Stimulated activated CD4-positive, alpha-beta T cell treated with anti-CD3 and anti-CD28 coated beads, Interleukin-12 subunit alpha, Interleukin-12 subunit beta, amount 100 ng/mL, for 48 hours (primary cell): ENCODE measurements at places on chromosomes 13 and 19.
A peak's percentile ranks its signal among the peaks of the same experiment; 100 is the strongest.

GRCh38 chr13:93765062-93765461 lies 538.5 kb downstream of the GPC6 start:
- no peak for DNase-seq

DNA sequence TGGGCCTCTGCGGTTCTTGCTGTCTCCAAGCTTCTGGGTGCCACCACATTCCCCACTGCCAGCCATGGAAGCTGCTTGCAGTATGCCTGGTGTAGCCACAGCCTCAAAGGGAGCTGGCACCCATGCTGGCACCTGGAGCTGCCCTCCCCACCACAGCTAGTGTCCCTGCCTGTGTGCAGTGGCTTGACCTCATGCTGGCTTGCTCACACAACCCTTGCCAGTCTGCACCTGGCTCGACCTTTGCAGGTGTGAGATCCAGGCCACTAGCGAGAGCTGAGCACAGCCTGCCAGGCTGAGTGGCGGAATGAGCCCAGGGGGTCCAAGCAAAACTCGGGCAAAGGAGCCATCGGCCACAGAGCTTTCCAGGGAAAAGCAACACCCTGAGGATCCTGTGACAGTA lies 236.7 kb upstream of the CSNK1A1L start:
- DNase-seq, result no peak

DNA sequence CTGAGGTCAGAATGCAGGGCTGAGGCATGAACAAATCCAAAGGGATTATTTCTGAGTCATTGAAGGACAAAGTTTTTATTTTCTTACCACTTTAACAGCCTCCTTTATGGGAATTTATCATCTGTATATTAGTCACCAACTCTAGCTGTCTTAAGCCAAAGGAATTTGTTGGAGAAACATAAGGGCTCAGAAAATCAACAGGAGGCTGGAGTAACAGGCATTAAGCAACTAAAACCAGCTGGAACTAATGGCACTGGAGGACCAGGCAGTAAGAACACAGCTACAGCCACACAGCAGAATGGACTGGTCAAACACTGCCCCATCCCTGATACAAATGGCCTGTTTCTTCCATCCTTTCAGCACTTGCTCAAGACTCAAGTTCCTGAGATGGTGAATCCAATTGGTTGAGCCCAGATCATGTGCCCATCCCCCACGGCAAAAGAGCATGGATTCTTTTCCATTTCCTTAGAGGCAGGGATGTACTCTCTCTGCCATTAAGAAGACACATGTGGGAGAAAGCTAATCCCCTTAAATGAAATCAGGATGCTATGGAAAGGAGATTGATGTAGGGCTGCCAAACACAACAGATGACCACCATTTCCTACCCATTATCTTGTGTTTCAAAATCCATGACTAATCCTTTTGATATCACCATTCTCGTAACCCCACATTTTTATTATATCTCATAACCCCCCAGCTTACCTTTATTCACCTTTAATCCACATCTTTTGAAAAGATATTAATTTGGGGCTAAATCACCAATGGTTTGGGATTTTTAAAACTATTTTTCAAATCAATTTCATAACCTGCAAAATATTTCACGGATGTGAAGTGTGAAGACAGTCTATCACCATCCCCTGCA lies 157.0 kb upstream of the FNDC3A start:
- no peak for DNase-seq

DNA sequence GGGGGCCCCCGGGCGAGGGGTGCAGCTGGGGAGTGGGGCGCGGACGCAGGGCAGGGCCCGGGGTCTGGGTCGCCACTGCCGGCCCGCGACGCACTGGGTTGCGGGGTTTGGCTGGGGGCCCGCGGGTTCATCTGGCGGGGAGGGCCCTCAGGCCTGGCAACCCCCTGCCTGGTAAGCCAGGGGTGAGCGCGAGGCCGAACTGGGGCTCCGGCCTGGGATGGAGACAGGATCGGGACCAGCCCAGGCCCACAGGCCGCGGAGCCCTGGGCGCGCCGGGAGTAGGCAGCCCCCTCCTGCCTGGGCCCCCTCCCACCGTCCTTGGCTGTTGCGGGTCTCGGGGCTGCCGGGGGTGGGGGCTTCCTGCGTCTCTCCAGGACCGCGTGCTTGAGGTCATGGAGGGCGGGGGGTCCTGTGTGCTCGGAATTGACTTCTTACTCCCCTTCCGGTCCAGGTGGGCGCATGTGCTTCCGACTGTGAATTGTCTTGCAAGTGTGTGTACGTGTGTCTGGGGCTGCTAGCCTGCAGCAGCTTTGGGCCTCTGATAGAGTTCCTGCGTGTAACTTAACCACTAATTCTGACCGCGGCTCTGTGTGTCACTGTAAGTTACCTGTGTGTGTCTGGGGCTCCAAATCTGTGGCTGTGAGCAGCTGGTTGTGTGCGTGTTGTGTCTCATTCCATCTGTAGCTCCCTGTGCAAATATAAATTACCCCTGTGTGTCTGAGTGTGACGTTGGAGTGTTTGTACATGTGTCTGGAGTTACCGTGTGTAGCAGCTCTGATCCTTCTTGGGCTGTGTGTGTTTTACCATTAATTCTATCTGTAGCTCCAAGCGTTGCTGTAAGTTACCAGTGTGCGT lies 751 bp downstream of the GRAMD1A start:
- peak; percentile 44 for DNase-seq

DNA sequence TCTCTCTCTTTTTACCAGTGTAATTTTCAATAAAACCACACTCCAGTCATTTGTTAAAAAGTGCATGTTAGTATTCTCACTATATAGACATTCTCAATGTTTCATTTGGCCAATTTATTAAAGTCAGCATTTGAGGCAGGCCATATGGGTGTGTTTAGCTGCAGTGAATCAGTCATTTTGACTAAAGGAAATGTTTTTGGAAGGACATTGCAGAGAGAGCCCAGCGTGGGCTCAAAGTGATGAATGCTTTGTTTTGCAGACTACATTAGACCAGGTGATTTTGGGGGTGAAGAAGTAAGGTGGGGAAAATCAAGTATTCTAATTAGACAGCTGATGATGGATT lies 116.7 kb downstream of the POSTN start:
- no peak for DNase-seq

- no peak for DNase-seq
Observed at GRCh38 chr19:10501971-10502523, 1.1 kb downstream of the KEAP1 start.

GRCh38 chr13:21986602-21987001 lies 315.7 kb downstream of the FGF9 start:
- no peak for DNase-seq

- DNase-seq, result no peak
Observed at GRCh38 chr13:112882555-112883024, 86.4 kb upstream of the MCF2L start.

DNA sequence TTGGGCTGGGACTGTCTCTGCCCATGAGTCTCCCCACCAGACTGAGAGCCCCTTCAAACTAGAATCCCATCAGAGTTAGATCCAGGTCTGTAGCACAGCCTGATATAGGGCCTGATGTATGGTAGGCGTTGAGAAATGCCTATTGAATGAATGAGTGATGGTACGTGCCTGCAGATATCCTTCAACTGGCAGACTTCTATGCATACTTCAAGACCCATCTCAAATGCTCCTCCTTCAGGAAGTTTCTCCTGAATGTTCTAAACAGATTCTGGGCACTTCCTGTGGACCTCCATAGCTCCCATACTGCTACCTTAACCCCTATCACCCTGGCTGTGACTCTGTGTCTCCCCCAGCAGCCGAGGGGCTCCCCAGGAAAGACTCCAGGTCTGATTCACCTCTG lies 48.2 kb downstream of the KCNC3 start:
- no peak for DNase-seq

DNA sequence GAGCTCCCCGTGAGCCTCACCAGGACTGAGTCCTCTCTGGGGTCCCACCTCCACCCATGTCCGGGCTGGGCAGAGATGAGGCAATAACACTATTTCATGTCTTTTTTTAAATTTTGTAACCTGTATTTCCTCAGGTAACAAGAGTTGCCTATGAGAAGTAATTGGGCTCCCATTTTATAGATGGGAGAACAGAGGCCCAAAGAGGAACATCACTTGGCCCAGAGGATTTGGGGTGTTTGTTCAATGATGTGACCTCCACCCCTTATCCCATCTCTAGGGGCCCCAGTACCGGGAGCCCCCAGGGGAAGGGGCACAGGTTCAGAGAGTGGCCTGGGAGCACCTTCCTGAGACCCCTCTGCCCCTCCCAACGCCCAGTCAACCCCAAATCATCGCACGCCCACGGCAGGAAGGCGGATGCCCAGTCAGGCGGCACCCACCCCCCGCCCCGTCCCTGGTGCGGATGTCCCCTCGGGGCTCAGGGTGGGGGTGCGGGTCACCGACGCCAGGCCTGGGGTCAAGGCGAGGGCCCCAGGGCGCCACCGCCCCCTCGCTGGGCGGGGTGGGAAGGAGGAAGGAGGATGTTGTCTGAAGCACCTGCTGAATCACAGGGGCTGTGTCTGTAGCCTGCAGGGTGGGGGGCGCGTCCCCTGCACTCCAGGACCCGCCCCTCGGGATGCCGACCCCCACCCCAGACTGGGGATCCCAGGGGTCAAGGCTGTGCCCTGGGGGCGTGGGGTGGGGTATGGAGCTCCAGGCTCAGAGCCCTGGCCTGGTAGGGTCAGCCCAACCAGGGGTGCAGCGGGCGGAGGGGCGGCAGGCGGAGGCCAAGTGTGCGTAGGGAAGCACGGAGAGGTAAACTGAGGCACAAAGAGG lies 9.0 kb upstream of the CIRBP start:
- DNase-seq, result no peak

DNA sequence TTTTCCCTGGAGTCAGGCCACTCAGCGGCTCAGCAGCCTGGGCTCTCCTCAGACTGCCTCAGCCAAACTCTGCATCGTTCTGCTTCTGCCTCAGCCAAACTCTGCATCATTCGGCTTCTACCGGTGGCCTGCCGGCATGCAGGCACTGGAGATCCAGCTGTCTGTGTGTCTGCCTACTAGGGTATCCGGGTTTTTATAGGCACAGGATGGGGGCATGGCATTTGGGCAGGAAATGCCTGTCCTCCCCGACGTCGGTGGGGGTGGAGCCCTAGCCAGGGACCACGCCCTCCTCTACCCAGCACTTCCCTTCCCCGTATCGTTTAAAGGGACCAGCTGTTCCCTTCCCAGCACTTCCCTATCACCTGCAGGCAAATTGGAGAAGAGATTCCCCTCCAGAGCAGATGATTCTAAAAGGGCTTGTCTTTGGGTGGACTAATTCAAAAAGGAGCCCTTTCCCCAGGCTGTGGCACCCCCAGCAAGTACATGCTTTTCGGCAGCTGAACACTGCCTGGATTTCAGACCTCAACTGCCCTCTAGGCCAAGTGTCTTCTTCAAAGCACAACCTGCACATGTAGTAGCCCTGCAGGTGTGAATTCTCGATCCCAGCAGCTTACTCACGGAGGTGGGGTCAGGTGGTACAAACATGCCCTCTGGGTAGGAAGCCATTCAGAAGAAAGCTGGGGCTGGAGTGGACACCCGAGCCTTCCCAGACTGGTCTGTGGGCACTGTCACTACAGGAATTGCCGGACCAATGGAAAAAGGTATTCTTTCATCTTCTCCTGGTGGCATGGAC lies 25.4 kb upstream of the GPR12 start:
- DNase-seq, result peak; percentile 15

- DNase-seq, result no peak
Observed at GRCh38 chr13:23992781-23993679, 95.7 kb upstream of the C1QTNF9B start.

DNA sequence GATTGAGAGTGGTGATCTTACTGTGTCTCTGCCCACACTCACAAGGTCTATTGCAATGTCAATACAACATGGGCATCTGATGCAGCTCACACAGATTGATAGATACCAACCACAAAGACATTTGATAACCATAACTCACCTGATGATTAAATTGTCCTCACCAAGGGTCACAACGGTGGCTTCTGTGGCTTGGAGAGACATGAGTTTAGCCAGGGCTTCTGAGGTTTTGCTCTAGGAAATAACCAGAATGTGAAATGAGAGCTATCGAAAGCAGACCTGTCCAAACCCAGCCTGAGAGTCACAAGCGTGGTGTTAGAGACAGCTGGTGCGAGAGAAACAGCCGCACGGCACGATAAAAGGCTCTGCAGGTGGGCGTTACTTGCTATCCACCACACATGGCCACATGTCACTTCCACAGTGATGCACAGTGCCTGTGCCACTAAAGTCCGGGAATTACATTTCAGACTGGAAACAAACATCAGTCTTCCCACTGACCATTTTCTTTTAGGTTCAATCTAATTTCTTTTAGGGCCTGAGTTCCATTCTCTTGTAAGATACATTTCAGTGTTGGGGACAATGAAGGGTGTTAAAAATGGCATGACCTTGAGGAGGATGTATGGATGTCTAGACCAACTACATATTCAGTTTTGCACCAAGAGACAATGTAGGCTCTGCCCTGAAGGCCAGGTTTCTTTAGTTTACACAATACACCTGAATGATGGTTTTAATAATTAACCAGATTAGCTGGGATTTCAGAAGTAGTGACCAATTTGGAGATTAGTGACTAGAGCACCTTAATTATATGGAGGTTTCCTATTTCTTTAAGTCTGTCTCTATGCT lies 53.7 kb downstream of the ATP7B start:
- DNase-seq, result no peak

DNA sequence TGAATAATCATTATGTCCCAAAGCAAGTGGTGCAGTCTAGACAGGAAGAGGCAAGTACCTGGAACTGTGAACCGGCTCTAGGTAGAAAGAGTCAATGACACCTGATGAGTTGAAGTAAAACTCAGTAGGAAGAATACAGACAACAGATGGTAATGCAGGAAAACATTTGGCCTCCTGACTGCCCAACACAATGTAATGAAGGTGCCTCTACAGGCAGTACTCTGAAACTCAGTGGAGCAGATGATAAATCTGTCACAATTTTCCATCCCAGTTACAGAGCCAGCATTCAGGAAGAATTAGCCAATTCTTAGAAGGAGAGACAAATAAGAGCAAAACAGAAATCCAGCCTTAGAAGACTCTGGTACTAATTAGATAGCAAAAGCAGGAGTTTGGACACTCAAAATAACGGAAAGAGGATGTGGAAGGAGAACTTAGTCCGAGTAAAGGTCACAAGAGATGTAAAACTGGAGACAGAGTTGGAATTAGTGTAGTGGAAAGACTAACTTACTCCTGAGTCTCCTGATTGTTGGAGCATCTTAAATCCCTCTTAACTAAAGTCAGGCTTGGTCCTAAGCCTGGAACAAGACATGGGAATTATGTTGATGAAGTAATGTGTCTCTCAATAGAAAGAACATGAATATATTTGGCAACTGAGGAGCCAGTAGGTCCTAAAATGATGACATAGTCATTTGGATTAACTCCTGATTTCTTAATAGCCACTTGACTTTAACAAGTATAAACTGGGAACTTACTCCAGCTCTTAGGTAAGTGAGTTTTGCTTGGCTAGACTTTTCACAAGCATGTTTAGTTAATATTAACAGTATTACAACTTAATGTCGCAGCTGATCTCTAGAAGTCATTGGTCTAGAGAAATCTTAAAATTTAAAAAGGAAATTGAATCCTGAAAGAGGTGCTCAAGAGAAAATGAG lies 457.3 kb upstream of the MIR17HG start:
- DNase-seq, result no peak

- DNase-seq, result no peak
Observed at GRCh38 chr19:52778811-52779210, 7.8 kb downstream of the ZNF600 start.

DNA sequence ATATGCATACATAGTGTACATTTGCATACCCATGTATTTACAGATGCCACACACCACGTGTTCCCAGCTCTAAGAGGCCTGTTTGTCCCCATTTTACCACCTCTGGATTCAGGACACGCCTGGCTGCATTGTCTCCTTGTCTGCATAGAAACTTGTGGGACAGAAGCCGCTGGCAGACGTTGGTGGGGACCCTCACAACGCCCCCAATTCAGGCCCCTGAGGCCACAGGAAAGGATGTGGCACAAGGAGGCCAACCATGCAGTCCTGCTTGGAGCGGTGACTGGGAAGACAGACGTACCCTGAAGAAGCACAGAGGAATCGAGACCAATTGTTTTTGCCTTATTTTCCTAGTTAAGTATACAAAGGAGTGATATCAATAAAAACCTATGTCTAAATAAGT lies 96.1 kb downstream of the ANKRD10 start:
- DNase-seq, result no peak
